ENCODE measurements at places on chromosomes 3 and 15.

GRCh38 chr3:16142350-16143025, 32.0 kb upstream of the GALNT15 start:
- no peak for DNase-seq

GRCh38 chr3:123907720-123908119, 23.6 kb upstream of the MYLK start:
- no peak for DNase-seq

- DNase-seq: no peak
Measured at GRCh38 chr3:124174910-124175874, 183.3 kb upstream of the ROPN1 start.

- DNase-seq: no peak
Measured at GRCh38 chr3:128970740-128971047, 23.2 kb downstream of the CFAP92 start.

DNA sequence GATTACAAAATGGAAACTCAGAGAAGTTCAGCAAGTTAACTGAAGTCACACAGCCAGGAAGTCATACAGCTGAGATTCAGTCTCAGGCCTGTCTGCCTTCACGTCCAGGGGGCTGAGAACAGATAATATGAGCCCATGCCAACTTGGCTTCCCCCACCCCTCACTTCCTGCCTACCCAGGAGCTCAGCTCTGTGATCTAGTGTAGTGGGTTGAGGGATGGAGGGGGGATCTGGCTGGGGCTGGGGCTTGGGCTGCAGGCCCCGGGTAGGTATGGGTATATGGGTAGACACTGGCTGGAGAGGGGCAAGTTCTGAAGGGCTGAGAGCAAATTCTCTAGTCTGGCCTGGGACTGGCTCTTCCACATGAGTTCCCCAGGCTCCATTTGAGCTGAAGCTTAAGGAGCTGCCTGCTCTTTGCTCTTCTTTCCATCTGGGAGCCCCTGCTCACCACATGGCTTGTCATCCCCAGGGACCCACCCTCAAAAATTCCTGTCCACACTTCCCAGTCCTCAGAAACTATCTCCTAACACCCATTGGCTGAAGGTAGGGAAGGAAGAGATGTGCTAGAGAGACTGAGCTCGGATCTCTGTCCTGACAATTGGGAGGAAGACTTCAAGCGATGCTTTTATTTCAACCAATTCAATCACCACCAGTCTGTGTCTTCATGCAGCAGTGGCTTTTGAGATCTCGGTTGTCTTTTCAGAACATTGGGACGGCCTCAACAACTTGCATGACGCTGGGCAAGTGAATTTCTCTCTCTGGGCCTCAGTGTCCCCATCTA, 2.0 kb downstream of the RASGRF1 start:
- no peak for DNase-seq

- DNase-seq: no peak
Measured at GRCh38 chr15:83940136-83940535, 286.2 kb downstream of the ADAMTSL3 start.

DNA sequence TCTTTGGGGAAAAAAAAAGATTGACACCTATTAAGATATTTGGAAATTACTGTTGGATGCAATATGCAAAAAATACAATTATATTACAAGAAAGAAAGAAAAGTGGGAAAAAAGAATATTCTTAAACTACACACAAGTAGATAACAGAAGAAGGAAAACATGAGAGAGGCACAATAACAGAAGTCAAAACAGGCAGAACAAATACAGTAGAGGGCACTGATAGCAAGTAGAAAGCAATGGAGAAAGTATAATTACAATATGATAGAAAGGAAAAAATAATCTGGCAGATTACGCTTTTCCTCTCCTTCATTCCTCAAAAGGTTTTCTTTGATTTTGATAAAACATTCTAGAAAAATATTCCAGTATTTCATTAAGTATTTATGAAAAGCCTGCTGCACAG, 72.1 kb downstream of the ADAM10 start:
- DNase-seq: no peak

DNA sequence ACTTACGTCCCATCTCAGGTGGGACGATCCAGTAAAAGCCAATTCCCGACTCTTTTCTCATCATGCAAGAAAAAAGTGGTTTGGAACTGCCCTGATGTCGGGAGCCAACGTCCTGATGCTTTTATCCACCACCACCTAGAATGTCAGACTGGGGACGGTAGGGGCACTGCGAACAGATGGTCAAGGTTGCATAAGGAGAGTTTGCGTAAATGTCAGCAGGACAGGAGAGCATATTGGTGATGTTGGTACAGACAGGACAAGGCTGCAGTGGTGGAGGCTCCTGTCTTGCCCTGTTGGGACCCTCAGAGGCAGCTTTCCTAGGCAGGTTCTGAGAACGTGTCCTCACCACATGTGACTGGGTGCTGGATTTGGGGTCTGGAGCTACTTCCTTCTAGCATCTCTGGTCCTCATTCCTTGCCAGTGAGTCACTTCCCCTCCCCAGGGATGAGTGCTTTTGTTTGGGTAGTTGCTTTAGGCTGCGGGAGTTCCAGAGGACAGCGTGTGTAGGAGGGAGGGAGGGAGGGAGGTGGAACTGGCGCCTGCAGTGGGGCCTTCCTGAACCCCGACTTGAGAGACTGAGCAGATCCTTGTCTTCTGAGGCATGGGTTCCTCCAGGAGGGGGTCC, 21.0 kb downstream of the THSD4 start:
- no peak for DNase-seq

Measured in NCI-H460 (cell line).